ENCODE measurements at places on chromosomes 2 and 18. TPM values are rescaled to one million over a fixed set of nuclear protein-coding genes. Genes with fewer than 3 reads are reported as not detected.
A peak's percentile ranks its signal among the peaks of the same experiment; 100 is the strongest.

Gene CTIF
- 13.0 TPM for total RNA-seq

- no peak for DNase-seq
These were observed 6.8 kb upstream of the PXDN start for GRCh38 chr2:1750933-1751766.

Gene SCN2A
- not detected for total RNA-seq

GRCh38 chr2:202122163-202122540, 49.1 kb downstream of the KIAA2012 start:
- DNase-seq, result no peak

Gene INO80B
- 42.3 TPM for total RNA-seq

GRCh38 chr2:178109813-178110212, 2.4 kb upstream of the RBM45 start:
- no peak for DNase-seq

DNA sequence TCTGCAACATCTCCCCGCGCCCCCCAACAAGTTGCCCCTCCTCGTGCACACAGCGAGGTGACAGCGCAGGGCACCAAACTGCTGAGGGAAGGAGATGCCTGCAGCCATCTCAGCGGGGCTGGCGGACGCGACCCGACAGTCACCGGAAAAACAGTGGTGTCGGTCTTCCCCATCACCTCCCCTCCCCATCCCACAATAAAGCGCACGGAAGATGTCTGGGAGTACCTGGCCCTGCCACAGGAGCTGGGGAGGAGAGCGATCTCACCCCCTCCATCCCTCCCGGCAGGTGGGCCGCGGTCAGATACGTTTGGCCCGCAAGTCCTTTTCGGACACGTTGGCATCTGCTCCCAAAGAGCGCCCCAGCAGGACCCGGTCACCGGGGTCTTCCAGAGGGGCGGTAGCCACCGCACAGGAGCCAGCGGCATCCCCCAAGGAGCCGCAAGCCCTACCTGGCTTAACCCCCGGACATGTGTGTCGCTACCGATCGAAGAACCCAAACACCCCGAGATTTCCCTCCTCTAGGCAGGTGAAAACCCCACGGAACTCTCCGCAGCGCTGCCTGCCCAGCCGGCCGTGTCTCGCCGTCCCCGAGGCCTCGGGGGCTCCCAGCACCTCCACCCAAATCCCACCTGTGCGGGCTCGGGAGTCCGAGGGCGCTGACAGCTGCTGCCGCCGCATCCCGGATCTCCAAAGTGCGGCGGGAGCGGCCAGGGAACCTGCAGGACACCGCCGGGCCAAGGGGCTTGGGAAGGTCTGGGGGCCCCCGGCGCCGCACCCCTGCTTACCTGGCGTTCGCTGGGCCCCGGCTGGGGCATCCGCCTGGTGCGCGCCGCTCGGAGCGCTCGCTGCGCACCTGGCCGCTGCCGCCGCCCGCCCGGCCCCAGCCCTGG, 657 bp downstream of the ATP8B1 start:
- DNase-seq, result no peak

DNA sequence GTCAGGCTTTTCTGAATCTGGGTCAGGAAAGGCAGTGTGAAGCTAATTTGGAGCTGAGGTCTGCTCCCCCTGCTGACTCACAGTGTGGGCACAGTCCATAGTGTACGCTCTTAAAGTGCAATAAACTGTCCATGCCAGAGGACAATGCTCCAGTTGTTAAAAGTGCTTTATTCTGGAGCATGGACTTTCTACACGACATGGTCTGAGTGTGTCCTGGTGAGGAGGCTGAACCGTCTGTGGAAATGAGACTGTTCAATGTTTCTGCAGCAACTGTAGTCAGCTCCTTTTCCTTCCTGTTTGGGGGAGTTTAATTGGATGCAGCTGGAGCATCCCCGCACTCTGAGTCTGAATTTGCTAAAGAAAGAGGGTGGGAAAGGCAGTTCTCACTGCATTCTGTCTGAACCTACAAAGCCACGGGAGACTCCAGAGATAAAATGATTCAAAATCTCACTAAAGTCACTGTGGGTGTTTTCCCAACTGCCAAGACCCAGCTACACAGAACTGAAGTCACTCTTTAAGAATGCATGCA, 110.2 kb upstream of the TRIB2 start:
- DNase-seq, result no peak

Gene LOXHD1
- total RNA-seq, result not detected

- peak; percentile 75 for DNase-seq
These were observed 138.0 kb downstream of the CTIF start for GRCh38 chr18:48676756-48677368.

DNA sequence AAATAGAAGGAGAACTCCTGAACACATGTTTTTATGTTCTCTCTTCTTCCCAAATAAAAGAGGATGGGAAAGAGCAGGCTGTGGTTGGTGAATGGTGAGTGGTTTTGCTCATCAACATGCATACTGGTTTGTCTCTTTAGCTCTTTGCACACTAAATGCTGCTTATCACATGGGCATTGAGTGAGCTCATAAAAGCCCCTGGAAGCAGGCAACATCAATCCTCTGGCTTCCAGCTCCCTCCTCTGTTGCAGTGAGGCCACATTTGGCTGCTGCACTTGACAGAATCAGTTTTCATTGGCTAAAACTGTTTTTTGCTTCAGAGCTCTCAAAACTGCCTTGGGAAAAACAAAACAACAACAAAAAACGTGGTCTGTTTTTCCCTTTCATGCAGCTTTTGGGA, 1308.2 kb upstream of the NRXN1 start:
- no peak for DNase-seq

Gene HOXD13
- not detected for total RNA-seq

Gene CNGA3
- total RNA-seq, result not detected

DNA sequence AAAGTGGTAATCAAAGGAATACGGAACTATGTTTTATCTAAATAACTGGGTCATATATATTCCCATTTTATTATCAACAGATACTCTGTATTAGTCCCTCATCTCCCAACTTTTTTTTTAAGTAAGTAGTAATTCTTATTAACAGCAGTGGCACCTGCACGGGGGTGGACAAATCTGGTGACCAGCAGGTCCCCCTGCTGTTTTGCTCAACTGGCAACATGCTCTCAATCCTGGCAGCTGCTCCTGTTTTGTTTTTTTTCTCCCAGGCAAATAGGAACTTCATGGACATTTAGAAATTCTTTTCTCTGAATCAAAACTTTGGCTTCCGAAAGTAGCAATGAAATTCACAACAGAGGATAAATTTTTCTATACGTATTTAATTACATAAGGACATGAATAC, 193.5 kb downstream of the SS18 start:
- DNase-seq, result no peak

- DNase-seq, result no peak
These were observed 125.7 kb upstream of the TWIST2 start for GRCh38 chr2:238722181-238722580.

DNA sequence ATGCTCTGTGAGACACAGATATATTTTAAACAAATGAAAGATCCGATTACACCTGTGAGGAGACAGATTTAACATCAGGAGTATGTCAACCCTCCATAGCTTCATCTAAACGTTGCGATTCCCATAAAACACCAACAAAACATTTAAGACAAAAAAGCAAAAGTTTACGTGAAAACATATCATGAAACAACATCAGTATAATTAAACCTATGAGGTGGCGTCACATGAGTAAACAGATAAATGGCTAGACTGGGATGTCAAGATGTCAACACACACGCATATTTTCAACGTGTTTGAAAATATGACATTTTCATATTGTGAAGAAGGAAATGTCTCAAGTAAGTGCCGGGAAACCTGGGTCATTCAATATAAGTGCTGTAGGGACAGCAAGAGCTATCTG, 25.5 kb upstream of the GPC1 start:
- DNase-seq, result no peak

Gene FBLN7
- total RNA-seq, result 0.61 TPM

- no peak for DNase-seq
These were observed 469.6 kb upstream of the CELF4 start for GRCh38 chr18:38035193-38035592.

Gene FIGN
- total RNA-seq, result not detected

- no peak for DNase-seq
These were observed 53.5 kb upstream of the ASPRV1 start for GRCh38 chr2:70014959-70015358.

DNA sequence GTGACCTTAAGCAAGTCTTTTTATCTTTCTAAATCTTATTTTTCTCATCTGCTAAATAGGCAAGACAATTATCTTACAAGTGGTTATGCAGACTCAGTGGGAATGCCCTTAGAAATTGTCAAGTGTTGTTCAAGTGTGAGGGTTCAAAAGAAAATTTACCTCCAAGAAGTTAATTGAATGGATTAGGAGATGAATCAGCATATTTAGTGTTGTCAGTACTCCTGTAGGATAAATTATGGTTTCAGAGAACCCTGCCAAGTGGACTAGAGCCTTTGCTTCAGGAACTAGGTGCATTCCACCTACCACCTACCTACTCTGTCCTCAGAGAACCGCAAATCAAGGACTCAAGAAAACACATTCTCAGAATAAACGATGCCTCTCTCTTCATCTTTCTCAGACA, 69.8 kb upstream of the KCTD1 start:
- no peak for DNase-seq

Gene SPC25
- 14.5 TPM for total RNA-seq

DNA sequence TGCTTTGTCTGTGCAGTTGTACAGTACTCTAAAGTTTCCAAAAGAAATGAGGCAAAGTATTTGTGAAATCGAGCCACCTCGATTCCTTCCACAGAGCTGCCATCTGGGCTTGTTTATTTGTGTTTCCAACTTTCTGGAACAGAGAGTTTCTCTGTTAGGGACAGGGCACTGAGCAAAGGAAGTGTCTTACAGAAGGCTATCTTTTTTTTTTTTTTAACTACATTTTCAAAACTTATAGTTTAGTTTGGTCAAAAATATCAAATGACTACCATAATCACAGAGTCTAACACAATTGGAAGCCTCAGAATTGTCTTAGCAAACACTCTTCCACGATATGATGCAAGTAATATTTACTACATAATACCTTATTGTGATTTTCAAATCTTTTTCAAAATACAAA, 796 bp downstream of the RFTN2 start:
- no peak for DNase-seq

- DNase-seq, result no peak
These were observed 55.2 kb downstream of the TTC21B start for GRCh38 chr2:165898381-165898780.

DNA sequence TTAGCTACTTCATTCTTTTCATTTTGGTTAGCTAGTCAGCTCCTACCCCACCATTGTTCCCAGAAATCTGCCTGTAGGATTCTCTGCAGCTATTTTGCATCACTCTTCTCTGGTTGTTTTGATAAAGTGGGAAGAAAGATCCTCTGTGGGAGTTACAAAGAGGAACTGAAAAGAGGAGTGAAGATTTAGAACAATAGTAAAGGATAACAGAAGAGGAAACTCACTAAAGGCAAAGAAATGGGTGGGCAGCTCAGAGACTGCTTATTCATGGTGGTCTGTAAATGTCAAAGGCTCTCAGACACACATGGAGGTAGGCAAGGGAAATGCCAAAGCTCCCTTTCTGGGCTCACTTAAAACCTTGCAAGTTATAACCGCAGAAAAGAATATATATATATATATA, 17.2 kb upstream of the CD207 start:
- peak; percentile 8 for DNase-seq

DNA sequence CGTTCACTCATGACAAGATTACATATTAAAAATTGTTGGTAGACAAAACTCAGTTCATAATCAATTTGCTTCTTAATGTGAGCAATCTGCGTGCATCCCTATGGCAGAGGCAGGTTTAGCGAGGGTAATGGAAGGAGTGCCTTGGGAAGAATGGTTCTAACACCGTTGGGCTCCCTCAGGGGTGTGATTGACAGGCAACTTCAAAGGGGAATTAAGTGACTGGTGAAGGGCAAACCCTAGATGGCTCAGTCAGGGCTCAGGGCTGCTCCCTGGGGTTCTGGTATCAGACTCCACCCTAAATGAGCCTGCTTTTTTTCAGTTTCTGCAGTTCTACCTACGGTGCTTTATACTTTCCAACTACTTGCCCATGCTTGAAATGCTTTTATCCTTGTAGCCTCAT, 419.5 kb upstream of the CELF4 start:
- DNase-seq, result no peak

Gene RNF138
- 59.2 TPM for total RNA-seq

Gene UGT1A5
- not detected for total RNA-seq

- no peak for DNase-seq
These were observed 63.7 kb upstream of the DAPL1 start for GRCh38 chr2:158731386-158731785.

Gene BCL2
- 61.7 TPM for total RNA-seq

Gene DPP4
- 102 TPM for total RNA-seq

Gene AQP4
- total RNA-seq, result not detected

DNA sequence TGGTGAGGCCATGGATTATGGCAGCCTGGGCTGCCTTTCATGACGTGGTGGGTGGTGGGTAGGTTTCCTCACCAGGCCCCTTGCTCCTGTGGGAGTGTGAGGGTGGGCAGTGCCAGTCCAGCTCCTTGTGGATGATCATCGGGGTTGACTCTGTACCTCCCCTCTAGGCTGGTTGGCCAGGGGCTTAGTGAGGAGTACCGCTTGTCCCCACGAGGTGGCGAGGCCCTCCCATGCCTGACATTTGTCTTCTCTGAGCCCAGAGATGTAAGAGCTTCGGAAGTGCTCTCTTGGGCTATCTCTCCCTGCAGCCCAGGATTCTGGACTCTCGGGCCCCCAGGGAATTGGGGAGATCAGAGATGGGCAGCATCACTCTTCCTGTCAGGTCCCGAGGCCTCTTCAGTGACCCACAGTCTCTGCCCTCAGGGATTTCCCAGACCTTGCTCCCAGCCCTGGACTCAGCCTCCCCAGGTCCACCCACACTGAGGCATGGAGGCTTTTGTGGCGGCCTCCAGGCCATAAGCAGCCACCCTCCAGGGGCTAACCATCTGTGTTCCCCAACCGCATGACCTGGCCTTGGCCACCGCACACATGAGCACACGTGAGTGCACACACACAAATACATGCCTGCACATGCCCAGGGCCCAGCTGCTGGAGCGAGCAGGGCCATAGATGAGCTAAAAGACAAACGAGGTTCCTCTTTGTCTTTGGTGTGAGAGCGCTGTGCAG, 6.5 kb downstream of the SPR start:
- DNase-seq, result no peak

- DNase-seq, result no peak
These were observed 127.6 kb downstream of the CLIP4 start for GRCh38 chr2:29242621-29243375.

Gene MROH2A
- not detected for total RNA-seq

Gene BMP10
- not detected for total RNA-seq

- no peak for DNase-seq
These were observed 7.4 kb downstream of the NFATC1 start for GRCh38 chr18:79402977-79403722.

GRCh38 chr2:188474316-188474715, 182.6 kb downstream of the GULP1 start:
- DNase-seq, result no peak

GRCh38 chr2:219290381-219291171, 11.4 kb downstream of the DNAJB2 start:
- DNase-seq, result no peak

- no peak for DNase-seq
These were observed 105.0 kb downstream of the LTBP1 start for GRCh38 chr2:33051586-33052360.

- DNase-seq, result no peak
These were observed 122.1 kb upstream of the RMDN2 start for GRCh38 chr2:37802899-37803379.
